ENCODE measurements at places on chromosomes 16 and 17.

DNA sequence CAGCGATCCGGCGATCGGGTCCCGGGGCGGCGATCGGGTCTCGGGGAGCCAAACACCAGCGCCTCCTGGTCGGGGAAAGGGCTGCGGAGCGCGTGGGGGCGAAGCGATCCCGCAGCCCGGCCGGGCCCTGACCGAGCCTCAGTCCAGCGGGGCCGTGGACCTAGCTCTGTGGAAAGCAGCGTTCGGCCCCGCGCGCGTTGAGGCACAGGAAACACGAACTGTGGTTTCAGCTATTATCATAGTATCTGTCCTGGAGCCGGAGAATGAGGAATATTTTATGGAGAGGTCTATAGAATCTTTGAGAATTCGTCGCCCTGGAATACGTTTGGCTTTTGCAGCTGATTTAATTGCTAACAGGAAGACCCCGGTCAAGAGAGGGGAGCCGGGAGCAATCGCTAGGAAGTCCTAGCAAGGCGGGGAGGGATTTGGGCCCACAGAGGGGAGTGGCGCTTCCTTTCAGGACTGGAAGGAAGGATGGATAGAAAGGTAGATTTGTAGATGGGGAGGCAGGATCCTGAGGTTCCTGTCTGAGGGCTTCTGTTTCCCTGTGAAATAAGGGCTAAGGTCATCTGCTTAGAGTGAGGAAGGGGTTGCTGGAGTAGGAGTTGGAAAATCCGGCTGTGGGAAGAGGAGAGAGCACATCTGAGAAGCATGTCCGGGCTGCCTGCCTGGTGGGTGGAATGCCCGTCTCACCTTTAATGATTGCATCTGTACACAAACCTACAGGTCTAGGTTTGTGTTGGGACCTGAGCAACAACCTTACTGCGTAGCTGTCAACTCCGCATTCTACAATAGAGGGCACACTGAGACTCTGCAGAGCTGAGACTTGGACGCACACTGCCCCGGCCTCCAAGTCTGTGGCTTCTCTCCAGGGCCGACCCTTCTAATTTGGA is 770 bp downstream of the CCNF start:
- no peak for DNase-seq

DNA sequence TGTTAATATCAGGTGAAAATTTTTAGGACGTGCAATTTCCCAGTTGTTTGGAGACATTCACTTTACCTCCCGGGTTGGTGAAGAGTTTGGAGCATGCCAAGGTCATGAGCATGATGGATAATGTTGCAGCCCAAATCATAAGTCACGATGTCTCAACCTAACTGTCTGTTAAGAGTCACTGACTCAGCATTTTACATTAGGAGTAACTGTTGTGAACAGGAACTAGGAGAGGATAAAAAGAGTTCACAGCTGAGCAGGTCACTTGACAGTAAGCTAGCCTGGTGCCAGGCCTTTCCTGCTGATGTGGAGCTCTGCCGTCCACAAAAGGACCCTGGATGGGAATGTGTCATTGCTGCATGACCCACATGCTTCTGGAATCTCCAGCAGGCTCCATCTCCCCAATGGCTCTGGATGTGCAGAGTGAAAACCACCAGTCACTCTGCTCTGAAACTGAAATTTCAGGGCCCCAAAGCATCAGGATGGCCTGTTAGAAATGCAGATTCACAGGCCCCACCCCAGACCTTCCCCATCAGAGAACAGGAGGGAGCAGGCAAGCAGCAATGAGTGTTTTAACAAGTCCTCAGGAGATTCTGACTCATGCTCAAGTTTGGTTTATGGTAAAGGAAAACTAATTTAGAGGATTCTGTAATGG is 371.6 kb upstream of the MAF start:
- DNase-seq, result no peak

- DNase-seq, result no peak
Observed at GRCh38 chr17:41486809-41487530, 2.7 kb downstream of the KRT36 start.

DNA sequence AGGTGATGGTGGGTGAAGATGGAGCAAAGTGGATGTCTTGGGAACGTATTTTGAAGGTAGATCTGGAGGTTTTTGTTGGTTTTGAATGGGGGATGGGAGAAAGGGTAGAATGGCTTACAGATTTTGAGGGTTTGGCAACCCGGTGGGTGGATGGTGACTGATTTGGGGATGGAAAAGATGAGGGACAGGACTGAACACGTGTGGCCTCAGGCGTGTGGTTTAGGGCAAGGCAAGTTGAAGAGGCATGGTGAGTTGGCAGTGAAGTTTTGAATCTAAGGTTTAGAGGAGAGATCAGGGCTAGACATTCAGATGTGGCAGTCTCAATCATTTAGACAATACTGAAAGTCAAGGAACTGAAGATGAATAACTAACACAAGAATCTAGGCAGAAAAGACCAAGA is 5.0 kb upstream of the DCTPP1 start:
- no peak for DNase-seq

DNA sequence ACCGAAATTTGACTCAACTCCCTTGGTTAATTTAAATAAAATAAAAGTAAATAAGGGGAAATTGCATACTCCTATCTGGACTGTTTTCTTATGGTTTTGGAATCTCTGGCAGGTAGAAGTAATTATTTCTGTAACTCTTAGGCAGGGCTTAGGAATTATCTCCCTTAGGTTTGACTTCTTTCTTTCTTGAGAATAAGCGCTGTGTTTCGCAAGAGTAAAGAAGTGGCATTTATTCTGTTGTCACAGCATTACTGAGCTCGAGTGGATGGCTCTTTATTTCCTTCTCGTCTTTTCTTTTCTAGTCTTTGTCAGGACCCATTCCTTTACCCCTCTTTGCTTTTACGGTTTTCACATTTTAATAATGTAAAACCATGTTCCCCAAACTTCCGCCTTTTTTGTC is 633.2 kb downstream of the WWOX start:
- DNase-seq, result no peak

- no peak for DNase-seq
Observed at GRCh38 chr17:2782055-2782454, 14.2 kb upstream of the RAP1GAP2 start.

DNA sequence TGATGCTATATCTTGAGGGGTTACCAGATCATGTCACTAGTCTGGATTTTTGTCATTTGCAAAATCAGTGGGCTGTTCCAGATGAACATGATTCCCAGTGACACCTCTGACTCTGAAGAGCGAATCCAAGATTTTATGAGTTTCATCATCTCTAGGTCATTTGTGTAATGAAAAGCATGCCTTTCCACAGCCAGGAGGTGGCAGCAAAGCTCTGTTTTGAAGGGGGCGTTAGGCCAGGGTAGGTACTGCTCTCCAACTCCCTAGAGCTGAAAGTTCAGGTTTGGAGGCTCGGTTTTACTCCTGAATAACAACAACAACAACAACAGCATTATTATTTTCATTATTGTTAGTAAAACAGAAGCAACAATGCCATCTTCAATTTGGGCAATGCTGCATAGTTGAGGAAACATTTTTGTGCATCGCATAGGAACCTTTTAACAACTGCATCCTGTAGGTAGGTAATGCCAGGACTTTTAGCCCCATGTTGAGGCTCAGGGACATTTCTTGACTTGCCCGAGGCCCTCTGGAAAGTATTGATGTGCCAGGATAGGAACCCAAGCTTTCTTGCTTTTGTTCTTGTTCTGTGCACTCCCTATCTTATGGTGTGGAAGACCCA is 77.0 kb downstream of the MYH13 start:
- peak; percentile 9 for DNase-seq

DNA sequence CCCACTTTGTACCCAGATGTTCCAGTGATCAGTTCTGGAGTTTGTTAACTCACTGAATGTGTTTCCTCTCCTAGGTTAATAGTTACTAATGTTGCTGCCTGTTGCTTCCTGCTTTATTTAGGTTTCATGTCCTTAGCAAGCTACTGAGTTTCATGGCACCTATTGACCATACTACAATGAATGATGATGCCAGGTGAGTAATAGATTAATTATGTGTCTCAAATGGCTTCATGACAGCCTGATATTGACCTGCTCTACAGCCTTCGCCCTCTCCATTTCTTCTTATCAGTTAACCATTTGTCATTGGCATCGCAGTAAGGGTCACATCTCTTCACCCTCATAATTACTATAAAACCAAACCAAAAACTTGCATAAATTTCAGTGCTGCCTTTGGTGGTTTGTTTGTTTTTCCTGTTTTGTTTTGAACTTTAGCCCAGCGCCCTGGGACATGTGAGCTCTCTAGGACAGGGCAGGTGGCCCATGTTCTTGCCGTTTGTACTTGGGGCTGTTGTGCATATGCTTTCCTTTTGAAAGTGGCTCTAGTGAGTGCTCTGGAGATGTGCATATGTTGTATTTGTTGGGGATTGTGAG is 82.8 kb downstream of the AATF start:
- DNase-seq, result no peak

DNA sequence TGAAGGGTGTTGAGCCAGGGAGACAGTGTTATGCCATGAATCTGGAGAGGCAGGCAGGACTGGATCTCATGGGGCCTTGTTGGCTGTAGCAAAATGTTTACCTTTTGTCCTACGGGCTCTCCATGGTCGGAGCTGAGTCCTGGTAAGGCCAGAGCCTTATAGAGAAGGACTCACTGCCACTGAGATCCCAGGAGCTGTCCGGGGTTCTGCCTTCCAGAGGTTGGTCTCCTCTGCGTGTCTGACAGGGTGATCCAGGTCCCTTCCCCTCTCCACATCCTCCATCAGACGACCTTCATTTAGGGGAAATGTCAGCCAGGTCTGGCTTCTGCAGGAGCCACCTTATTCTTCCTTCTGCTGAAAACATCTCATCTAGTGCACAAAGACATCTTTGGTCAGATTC is 285.2 kb upstream of the N4BP1 start:
- DNase-seq, result no peak

DNA sequence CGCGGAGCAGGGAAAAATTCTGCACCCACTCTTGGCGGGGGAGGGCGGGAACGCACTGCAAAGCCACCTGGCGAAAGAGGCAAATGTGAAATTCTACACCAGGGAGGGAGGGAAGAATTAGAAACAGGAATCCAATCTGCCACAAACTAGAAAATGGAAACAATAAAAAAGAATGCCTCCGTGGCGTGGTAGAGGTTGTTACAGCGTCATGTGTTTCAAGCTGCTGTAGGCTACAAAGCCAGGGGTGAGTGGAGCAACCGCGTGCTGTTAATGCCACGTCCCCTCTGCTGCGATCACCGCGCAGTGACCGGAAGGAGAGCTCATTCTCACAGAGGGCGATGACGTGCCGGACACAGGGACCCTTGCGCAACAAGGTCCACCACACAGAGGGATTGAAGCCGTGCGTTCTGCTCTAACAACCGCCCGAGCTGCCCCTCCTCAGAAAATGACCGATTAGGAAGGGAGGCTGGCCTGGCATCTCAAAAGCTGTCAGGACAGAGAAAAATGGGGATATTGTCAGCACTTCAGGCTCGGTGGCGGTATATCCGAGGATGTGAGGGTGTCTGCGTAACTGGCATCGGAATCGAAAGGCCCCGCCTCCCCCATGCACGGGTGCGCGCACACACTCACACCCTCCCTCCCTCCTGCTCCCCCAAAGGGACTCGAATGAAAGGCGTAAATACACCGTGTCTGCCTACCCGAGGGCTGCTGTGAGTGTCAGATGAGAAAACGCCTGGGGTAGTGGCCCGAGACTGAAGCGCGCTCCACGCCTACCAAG is 70.8 kb upstream of the TNRC6C start:
- DNase-seq, result peak; percentile 58

GRCh38 chr17:61221181-61221580 is 178.5 kb upstream of the TBX2 start:
- DNase-seq, result no peak

GRCh38 chr17:17093764-17094163 is 51.5 kb downstream of the MPRIP start:
- no peak for DNase-seq

GRCh38 chr16:982145-983043 is 824 bp downstream of the SOX8 start:
- DNase-seq, result no peak

- no peak for DNase-seq
Observed at GRCh38 chr17:41521574-41522261, 3.0 kb upstream of the KRT15 start.

- no peak for DNase-seq
Observed at GRCh38 chr16:10981697-10982216, 37.4 kb downstream of the CLEC16A start.

- DNase-seq, result no peak
Observed at GRCh38 chr16:67286441-67287235, 7.3 kb downstream of the PLEKHG4 start.

GRCh38 chr17:39699818-39700147 is at the start of gene ERBB2:
Gene ERBB2 (plus strand): TSS chr17:39700064. CDS start chr17:39700239, 175 bp downstream.
- no peak for DNase-seq

DNA sequence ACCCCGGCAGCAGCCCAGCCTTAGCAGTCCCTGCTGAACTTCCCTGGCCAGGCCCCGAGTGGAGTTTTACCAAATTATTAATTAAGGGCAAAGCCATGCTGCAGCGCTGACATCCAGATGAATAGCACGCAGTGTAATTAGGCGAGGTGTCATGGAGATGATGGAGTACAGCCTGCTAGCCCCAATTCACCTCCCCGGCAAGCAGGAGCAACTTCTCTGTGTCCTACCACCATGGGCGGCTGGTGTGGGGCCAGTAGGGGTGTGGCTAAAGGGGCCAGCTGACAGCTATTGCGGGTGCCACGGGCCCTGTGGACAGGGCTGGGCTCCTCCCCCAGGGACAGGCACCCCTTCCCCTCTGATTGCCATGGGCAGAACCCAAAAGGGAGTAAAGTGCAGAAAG is 24.5 kb downstream of the ENDOV start:
- no peak for DNase-seq

DNA sequence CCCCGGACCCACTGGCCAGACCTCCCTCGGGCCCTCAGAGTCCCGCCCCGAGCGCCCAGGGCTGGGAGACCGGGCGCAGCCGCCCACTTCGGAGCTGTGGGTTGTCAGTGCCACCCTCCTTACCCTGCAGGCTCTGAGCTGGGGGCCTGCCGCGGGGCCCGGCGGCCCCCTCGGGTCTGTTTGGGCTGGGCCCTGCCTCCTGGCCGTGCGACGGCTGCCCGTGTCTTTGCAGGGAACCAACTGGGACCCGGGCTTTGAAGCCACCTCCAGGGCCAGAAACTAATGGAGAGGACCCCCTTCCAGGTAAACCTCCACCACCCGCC is 443 bp downstream of the TEDC2 start:
- no peak for DNase-seq

DNA sequence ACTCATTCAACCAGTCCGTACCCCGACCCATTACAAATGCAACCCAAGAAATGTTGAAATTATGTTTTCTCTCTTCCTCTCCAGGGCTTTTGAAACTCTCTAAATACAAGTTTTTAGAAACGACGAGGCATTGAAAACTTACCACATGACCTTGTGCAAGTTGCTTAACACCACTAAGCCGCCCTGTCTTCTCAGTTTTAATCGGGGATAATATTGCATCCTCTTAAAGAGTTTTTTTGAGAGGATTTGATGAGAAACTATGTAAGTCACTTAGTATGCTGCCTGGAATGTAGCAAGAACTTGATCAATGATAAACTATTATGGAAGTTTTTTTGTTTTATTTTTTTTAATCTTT is 149.0 kb upstream of the FAM20A start:
- DNase-seq, result no peak

Measured in occipital lobe (tissue), 3 donors.